Cortex of kidney (tissue), 1 donor: ENCODE measurements at places on chromosomes 1 and 21.

- no peak for DNase-seq
These were observed 102.2 kb downstream of the FCRL5 start for GRCh38 chr1:157450106-157450505.

DNA sequence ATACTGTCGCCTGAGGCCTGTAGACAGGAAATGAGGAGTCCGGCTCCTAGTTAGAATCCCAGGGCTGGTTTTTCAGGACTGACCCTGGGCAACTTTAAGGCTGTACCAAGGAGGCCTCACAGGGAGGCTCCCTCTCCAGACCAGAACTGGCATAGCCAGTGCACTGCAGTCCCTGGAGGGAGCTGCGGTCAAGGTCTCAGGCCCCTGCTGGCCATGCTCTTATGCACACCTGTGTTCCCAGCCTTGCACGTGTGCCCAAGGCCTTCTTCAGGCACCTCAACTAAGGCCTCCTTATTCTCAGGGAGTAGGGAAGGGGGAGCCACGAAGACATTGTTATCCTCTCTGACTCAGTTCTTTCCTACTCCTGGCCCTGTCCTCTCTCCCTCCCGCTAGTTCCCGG is 22.0 kb upstream of the IFNAR1 start:
- no peak for DNase-seq

GRCh38 chr1:47727051-47727696 is 270.0 kb downstream of the TRABD2B start:
- DNase-seq: no peak

DNA sequence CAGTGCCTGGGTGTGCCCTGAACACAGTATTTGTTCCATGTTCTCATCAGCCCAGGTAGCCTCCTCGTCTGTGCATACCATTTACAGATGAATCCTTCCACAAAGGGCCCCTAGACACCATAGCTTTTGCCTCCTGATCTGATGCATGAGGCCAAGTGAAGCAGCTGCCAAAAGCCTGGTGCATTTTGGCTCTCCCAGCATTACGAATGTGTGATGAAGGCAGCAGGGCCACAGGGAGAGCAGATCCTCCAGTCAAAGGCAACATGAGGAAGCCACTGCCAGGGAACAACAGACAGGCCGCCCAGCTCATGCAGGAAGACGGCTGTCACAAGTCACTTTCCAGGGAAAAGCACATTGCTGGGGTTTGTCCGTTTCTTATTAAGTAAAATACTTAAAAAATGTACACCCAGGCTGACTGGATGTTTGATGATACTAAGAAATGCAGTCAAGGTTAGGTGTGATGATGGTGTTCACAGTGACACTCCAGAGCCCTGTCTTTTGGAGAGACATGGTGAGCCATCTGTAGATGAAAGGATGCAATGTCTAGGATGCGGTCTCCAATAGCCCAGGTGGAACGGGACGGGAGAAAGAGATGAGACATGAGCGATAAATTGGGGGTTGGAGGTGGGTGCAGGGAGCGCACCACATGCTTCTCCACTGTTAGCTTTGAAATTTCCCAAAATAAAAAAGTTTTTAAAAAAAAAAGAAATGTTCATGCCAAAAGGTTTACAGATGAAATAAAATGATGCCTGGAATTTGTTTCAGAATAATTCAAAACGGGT is 48.7 kb downstream of the NPHP4 start:
- DNase-seq: no peak

GRCh38 chr1:3597599-3597964 is 13.7 kb downstream of the MEGF6 start:
- DNase-seq: no peak

- no peak for DNase-seq
These were observed 11.8 kb downstream of the ZBED6 start for GRCh38 chr1:203807196-203807595.

DNA sequence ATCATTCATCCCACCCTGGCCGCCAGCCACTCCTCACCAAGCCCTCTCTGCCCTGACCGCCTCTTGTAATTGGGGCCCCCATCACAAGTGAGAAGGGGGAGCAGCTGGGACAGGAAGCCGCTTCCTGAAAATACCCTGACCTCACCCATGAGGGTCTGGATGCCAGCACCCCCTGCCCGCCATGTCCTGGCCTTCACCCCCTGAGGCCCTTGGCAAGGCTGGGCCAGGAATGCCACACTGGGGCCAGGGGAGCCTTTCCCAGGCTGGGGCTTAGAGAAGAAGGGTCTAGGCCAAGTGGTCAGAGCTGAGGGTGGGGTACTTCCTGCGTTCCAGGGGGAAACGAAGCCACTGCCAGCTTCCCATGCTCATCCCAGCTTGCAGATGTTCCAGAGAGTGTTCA is 60.5 kb downstream of the TAS1R2 start:
- DNase-seq: no peak

DNA sequence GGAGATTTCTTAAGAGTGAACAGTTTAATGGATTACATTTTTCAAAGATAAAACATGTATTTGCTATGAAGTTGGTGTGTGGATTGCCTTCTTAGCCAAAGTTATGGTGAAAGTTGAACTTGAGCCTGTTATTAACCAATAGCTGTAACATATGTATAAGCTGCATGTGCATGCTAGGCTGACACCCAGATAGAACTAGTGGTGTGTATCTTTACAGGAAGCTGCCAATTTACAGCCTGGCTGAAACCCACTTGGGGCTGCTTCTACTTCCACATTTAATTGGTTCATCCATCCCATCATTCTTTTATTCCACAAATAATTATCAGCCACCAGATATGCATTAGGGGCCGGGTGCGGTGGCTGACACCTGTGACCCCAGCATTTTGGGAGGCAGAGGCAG is 3.3 kb downstream of the PLA2G5 start:
- DNase-seq: no peak

DNA sequence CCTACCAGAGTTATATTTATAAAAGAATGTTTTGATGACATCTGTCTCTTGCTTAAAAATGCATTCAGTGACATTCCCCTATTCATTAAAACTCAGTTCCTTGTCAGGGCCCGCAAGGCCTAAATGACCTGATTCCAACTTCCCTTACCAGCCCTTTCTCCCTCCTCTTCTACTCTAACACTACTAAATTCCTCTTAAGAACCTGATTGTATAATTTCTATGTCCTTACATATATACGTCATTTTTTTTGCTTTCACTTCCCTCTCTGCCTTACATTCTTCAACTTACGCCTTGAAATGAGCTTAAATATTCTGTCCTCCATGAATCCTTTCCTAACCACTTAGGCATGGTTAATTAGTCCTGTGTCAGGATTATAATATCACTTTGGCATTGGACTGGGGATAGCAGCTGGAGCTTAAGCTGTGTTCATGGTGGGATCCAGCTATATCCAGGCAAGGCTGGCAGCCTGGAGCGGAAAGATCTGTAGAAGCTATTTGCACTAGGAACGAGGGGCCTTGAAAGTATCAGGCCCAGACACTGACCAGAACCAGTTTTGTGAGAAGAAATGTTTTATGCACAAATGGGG is 360.2 kb upstream of the PTBP2 start:
- DNase-seq: no peak

DNA sequence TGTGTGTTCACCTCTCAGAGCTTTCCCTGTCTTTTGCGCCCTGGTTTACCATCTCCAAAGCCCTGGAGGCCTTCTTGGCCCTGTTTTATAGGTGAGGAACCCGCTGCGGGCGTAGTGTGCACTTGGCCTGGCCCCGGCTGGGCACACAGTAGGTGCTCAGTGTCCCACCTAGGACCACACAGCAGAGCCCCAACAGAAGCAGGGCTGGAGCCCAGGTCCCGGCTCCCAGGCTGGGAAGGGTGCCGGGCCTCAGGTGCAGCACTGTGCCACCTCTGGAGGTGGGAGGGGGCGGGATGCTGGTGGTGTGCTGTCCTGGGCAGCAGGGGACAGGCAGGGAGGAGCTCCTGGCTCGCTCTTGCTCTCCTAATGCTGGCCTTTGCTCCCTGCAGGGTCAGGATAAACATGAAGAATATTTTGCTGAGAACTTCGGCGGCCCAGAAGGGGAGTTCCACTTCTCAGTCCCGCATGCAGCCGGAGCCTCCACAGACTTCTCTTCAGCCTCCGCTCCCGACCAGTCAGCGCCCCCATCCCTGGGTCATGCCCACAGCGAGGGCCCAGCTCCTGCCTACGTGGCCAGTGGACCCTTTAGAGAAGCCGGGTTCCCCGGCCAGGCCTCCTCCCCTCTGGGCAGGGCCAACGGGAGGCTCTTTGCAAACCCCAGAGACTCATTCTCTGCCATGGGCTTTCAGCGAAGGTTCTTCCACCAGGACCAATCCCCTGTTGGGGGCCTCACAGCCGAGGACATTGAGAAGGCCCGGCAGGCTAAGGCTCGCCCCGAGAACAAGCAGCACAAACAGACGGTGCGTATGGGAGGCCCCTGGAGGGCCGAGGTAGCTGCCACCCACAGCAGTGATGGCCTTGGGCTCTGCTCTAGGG is 24.8 kb downstream of the COQ8A start:
- DNase-seq: no peak

- no peak for DNase-seq
These were observed 215.1 kb downstream of the PTPRU start for GRCh38 chr1:29451368-29451892.

DNA sequence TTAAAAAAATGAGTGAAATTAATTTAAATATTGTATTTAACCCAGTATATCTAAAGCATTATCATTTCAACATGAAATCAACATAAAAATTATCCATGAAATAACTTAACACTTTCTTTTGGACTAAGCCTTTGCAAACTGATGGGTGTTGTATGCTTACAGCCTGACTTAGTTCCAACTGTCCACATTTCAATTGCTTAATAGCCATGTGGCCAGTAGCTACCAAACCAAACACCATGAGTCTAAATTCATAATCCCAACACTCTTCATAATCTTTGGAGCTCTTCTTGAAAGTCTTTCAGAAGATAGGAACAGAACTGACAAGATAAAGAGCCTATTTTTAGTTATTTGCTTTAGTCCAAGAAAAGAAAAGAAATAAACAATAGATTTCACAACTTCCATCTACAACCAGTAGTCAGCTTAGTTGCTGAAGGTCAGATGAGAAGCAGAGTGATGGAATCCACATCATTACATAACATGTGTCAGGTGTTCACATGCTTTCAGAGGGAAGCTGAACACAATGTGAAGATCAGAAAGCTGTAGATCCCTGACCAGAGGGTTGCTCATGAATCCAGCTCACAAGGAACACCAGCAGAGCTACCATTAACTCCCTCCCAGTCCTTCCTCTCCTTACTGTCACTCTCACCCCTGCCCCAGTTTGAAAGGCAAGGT is 144.0 kb upstream of the ZNF648 start:
- no peak for DNase-seq

DNA sequence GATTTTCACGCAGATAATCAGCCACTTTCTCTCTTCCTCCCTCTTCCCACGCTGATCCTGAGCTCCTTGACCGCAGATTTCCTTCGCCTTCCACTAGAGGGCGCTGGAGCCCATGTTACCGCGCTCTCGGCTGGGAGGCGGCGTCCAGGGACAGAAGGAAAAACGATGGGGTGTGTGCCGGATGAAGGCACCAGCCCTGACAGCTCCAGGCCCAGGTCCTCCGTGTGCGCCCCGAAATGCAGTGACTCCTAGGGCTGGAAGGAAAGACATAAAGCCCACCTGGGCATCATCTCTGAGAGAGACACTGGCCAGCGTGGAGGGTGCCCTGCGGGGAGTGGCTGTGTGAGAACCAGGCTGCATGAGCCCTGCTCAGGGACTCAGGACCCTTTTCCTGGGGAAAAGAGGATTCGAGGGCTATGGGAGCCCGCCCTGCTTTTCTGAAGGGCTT is 44.9 kb upstream of the CYP2J2 start:
- no peak for DNase-seq
